Ovary (tissue), 10 donors: ENCODE measurements at places on chromosomes 7 and 10. TPM values are rescaled to one million over a fixed set of nuclear protein-coding genes. Genes with fewer than 3 reads are reported as not detected.
A peak's percentile ranks its signal among the peaks of the same experiment; 100 is the strongest.

- no peak for DNase-seq
Observed at GRCh38 chr7:26853788-26854393, 10.5 kb downstream of the SKAP2 start.

DNA sequence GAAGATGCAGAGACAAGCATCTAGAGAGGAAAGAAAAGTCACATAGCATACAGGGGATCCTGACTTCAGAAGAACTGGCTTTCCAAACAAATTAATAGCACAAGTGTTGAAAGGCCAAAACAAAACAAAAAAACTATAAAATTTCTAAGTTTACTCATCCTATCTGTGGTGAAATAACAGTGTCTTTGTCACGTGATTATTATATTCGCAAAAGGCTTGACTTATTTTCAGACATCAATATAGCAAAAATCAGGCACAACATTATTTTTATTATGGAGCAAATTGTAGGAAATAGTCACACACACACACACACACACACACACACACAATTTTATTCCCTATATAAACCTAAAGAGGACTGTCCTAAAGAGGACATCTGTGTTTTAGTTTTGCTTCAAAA lies 272.3 kb downstream of the CNTNAP2 start:
- DNase-seq, result no peak

GRCh38 chr10:124721330-124722045 lies 22.7 kb downstream of the FAM53B start:
- DNase-seq, result no peak

- DNase-seq, result no peak
Observed at GRCh38 chr7:50274361-50274760, 30.2 kb upstream of the IKZF1 start.

- DNase-seq, result no peak
Observed at GRCh38 chr10:84333864-84334451, 5.6 kb downstream of the CCSER2 start.

- DNase-seq, result no peak
Observed at GRCh38 chr10:71743089-71743838, 23.7 kb upstream of the C10orf105 start.

DNA sequence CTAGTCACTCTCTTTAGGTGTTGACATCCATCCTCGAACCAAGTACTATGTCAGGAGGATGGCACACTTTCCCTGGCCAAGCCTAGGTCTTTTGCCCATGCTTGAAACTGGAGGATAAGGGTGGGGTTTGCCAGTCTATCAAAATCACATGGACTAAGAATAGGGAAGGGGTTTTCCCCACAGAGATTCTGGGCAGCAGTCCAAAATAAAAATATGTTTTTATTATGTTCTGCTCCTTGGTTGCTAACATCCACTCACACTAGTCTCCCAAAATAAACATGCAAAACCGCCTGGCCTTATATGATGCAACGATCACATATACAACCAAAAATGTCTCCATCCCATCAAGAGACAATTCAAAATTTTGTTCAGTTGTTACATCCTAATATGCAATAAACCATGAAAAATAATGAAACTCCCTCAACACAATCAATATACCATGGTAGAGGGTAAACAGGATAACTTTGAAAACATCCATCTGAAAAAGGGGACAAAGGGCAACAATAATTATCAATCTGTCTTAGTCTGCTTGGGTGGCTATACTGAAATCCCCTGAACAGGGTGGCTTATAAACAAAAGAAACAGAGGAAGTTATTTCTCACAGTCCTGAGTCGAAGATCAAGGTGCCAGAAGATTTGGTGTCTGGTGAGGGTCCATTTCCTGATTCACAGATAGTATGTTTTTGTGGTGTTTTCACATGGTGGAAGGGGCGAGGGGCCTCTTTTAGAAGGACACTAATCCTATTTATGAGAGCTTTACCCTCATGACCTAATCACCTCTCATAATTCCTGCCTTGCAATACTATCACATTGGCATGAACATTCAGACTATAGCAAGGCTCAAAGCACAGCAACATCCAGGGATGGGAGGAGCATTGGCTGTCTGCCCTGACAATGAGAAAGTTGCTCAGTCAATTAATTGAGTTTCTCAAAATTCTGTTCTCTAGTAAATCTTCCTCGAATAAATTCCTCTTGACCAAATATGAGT lies 159.3 kb downstream of the ETV1 start:
- no peak for DNase-seq

DNA sequence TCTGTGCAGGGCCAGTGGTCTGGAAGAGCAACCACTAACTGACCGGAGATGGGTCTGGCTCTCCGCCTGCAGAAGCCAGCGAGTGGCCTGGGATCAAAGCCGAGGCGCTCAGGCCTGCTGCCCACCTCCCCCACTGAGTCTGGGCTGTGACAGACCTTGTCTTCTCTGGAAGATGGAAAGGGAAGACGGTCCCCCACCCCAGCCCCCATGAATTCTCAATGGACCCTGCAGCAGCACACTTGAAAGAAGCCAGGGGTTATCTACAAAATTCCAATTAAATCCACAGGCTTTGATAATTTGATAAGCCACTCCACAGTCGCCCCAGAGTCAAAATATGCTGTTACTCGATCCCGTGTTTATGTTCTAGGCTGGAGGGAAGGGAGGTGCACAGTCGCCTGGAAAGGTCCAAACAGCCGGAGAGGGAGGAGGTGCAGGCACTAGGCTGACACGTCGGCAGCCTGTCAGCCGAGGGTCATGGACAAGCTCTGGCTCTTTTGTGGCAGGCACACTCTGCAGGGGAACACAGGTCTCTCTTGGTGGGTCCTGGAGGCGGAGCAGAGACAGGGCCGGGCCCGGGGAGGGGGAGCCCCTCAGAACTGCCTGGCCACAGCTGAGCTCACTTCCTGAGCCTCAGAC lies 134.9 kb downstream of the SH3PXD2A start:
- no peak for DNase-seq

DNA sequence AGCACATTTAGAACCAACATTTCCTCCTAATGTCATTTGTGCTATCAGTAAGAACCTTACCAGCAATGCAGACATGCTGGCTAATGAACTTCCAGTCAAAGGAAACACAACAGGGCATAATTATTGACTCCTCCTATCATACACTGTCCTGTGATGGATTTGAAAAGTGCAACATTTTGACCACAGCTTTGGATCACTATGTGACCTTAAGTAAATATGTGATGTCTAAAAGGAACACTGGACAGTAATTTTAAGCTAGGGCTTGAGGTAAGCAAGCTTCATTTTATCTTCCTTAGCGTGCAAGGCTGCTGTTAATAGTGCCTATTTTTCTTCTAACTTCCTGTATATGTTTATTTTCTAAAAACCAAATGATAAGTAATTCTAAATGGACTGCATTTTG lies 240.6 kb upstream of the HGF start:
- DNase-seq, result no peak

DNA sequence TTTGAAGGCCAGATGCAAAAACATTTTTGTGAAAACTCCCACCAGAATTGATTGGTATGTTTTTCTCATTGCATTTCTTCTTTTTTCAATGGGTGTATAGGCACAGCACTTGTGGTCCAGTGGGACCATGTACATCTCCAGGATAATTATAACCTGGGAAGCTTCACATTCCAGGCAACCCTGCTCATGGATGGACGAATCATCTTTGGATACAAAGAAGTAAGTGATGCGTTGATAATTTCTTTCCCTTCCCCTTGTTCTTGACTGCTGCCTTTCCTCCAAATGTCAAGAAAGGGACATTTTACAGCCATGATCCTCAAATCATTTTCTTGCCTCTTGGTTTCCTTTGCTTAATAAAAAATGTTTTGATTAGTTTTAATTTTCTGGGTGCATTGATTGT lies 331.5 kb downstream of the PLXDC2 start:
- no peak for DNase-seq

GRCh38 chr10:65720901-65721300 lies 1204.9 kb upstream of the LRRTM3 start:
- DNase-seq, result no peak

DNA sequence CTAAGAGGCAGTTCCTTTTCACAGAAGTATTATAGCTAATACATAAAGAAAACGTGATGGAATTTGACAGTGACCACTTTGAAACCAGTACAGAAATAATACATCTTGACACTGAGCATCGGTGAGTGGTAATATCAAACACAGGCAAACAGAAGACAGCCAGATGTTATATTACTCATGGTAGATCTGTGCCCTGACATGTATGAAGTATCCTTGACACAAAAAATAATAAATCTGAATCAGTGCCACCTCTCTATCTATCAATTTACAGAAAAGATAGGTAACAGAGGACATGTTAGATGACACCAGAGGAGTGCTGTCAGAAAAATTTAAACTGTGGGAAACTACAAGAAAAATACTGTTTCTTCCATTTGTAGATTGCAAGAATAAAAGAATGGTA lies 217.4 kb upstream of the POT1 start:
- no peak for DNase-seq

- no peak for DNase-seq
Observed at GRCh38 chr10:13628661-13629060, 41.9 kb downstream of the PRPF18 start.

GRCh38 chr7:151232917-151233701 lies 826 bp downstream of the CHPF2 start:
- DNase-seq, result peak; percentile 49

GRCh38 chr7:79523436-79523835 lies 70.0 kb upstream of the MAGI2 start:
- no peak for DNase-seq

DNA sequence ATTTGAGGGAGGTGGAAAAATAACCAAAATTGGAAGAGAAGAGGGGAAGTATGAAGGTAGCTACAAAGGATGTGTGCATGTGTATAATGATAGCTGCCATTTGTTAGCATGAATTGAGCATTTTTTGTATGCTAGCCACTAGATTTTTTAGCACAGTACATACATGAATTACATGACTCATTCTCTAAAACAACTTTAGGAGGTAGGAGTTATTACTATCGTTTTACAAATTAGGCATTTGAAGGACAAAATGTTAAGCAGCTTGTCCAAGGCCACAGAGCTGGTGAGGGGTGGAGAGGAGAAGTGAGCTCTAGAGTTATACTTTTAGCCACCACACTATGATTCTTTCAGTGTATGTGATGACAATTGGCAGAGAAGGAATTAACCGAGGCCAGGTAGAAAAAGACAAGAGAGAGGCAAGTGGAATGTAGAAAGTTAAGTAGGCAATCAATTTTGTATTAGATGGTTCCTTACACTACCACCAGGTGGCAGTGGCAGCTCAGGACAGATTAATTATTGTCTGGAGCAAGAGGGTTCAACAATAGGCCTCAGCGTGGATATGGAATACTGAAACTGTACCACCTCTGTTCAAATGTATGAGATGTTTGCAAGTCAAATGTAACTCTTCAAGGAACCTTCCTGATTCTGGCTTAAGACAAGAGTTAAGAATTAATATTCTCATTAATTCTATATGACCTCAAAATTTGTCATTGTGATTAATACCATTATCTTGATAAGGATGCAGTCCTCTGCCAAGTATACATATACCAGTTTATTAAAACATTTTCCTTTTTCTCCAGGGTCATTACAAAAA lies 128.0 kb downstream of the MBL2 start:
- no peak for DNase-seq

- DNase-seq, result no peak
Observed at GRCh38 chr10:101649525-101650085, 45.4 kb downstream of the FBXW4 start.

GRCh38 chr10:90965720-90966119 lies 44.8 kb upstream of the ANKRD1 start:
- DNase-seq, result no peak

DNA sequence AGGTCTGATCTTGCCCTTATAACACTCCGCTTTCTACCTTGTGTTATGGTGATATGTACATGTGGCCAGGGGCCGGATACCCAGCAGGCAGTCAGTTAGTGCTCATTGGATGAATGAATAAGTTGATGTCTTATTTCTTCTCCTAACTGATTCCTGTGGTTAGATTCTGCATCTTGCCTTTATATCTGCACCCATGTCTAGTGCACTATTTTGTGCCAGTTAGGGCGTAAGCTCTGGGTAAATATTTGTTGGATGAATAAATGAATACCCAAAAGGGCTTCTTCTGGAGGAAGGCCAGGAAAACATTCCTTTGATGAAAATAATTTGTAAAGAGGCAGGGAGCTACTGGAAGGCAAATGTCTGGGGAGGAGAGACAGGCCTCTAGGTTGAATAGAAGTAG lies 148.2 kb downstream of the CHN2 start:
- no peak for DNase-seq

GRCh38 chr10:133196936-133197758 lies 32.9 kb upstream of the UTF1 start:
- DNase-seq, result no peak

DNA sequence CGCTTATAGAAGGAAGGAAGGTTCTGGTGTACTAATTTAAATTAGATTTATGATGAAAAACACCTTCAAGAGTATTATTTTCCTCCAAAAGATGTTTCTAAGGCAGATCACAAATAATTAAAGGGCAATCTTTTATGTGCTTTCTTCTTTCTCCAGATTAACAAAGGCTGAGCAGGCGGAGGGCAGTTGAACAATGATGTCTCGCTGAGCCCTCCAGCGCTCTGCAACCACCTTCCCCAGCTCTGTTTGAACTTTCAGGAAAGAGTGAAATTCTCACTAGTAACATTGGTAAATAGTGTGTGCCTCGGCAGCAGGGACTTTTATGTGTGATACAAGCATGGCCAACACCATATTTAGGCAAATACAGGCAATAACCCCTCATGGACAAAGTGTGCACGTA lies 379.1 kb upstream of the MKI67 start:
- DNase-seq, result no peak

KCNMA1 gene
- 25.1 TPM for total RNA-seq

UNCX gene
- not detected for total RNA-seq

LGI1 gene
- total RNA-seq, result not detected

GPR15LG gene
- not detected for total RNA-seq

DNAJC30 gene
- total RNA-seq, result 7.3 TPM

ABCA13 gene
- total RNA-seq, result 0.45 TPM

GJC3 gene
- not detected for total RNA-seq

LRRN3 gene
- 1.0 TPM for total RNA-seq

PNPLA8 gene
- 24.9 TPM for total RNA-seq

HOXA1 gene
- 0.60 TPM for total RNA-seq

FKBP6 gene
- not detected for total RNA-seq

ITGB8 gene
- 10.6 TPM for total RNA-seq

TMEM176A gene
- total RNA-seq, result 82.9 TPM

HTR7 gene
- total RNA-seq, result 0.35 TPM

C10orf53 gene
- not detected for total RNA-seq

MYL10 gene
- not detected for total RNA-seq

GLI3 gene
- 54.2 TPM for total RNA-seq

MYPN gene
- not detected for total RNA-seq

TMEM236 gene
- total RNA-seq, result 0.72 TPM

CUBN gene
- total RNA-seq, result 3.7 TPM

NME8 gene
- total RNA-seq, result not detected
